ENCODE measurements at places on chromosomes 3 and 15.

- DNase-seq, result no peak
Measured at GRCh38 chr3:66464512-66464894, 36.3 kb downstream of the LRIG1 start.

GRCh38 chr3:120678331-120678947 lies 3.6 kb downstream of the HGD start:
- DNase-seq, result no peak

GRCh38 chr3:50154476-50154839 lies 666 bp upstream of the SEMA3F start:
- no peak for DNase-seq

DNA sequence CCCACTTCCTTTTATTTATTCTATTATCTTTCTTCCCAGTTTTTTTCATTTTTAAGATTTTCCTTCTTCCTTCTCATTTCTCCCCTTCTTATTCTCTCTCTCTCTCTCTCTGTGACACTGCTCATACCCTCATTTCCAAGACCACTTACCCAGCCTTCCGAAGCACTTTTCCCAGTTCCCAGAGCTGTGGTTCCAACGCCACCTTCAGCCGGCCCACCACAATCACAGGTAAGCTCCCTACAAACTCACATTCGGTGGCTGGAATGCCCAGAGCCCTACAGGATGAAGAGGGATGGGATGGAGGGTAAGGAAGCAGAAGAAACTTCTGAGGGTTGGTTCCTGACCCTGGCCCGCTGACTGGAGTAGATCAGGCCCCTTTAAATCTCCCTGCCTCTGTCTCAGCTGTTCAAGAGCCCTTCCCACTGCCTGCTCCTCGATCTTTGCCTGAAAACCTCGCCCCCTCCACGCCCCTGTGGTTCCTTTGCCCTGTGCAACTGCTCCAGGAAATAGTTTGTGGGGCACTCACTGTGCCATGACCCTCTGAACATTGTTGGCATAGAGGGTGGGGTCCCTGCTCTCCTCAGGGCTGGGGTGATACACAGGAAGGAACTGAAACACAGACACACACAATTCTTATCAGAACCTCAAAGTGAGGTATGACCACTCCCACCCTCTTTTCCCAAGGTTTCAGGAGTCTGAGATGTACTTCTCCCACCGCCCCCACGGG lies 4.8 kb downstream of the LPCAT4 start:
- DNase-seq, result no peak

GRCh38 chr3:166285001-166285400 lies 447.8 kb upstream of the BCHE start:
- DNase-seq, result no peak

DNA sequence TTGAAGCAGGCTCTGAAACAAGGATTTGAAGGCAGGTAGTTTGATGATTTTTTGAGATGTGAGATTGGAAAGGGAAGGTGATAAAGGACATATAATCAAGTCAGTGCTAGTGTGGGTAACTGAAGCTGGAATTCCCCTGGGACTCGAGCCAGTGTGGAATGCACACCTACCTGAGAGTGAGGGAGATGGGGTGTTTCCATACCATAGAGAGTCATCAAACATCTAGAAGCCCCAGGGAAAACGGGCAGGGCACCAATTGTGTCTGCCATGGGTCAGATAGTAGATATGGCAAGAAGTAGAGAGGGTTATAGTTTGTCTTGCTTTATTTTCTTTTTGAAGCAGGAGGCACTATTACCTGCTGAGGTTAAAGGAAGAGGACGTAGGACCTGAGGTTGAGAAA lies 120.0 kb downstream of the SSR3 start:
- no peak for DNase-seq

- no peak for DNase-seq
Measured at GRCh38 chr3:65549626-65549959, 489.1 kb downstream of the MAGI1 start.

DNA sequence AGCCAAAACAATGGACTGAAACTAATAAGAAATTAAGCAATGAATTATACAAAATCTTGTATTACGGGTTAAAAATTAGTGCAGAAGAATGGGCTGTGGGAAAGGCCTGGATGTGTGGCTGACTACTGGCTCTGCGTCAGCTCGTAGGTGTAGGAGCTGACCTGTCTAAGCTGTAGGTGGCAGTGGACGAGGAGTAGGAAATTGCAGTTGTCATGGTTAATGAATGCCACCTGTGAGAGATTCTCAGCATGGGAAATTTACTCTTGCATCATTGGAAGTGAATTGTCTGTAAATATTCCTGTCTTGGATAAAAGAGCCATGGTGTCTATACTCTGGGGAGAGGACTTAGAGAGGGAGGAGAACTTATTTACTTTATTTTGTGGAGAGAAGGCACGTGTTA lies 23.4 kb downstream of the CHRNA7 start:
- no peak for DNase-seq

DNA sequence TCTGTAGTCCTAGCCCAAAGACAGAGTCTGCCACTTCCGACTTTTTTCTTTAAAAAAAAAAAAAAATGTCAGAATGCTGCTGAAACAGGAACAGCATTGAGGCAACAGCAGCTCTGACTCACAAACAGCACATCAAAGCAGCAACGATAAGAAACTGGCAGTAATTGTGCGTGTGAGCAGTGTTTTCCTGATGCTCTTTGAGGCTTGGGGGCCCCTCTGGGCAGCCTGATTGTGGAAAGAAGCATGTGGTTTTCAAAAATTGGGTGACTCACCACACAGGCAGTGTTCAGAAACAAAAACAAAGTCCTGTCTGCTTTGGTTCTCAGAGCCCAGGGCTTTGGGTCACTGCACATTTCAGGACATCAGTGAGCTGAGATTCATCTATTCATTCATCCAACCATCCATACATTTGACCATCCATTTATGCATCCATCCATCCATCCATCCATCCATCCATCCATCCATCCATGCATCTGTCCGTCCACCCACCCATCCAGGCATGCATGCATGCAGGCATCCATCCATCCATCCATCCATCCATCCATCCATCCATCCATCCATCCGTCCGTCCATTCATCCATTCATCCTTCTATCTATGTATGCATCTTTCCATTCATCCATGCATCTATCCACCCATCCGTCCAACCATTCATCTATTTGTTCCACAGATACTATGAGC lies 308.4 kb downstream of the RPLP1 start:
- peak; percentile 88 for DNase-seq

DNA sequence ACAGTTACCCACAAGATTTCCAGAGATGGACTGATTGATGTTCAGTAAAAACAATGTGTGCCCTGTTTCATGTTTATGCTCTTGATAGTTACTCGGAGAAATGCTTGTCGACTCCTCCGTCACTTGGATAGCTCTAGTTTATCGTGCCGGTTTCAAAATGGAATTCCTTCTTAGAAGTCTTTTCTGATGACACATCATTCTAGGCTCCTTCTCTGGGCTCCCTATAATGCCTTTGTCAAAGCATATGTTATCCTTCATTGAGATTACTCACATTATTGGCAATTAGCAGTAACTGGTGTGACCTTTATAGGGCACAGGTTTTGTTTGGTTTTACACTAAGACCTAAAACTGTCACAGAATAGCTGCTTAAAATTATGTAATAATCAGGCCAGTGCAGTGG lies 201.8 kb downstream of the CNTN6 start:
- no peak for DNase-seq

- DNase-seq, result no peak
Measured at GRCh38 chr3:36679384-36680200, 84.8 kb downstream of the DCLK3 start.

DNA sequence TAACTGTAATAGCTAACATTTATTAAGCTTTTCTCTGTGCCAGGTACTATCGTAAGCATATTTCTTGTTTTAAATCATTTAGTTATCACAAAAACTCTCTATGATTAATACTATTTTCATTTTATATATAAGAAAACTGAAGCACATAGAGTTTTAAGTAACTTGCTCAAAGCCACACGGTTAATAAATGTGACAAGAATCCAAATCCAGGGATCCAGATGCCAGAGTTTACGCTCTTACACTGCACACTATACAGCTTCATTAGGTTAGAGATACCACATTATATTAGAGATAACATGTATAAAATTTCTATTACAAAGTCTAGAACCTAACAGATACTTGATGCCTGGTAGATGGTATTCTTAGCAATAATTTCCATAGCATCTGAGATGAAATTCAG lies 265.2 kb downstream of the SHOX2 start:
- no peak for DNase-seq

DNA sequence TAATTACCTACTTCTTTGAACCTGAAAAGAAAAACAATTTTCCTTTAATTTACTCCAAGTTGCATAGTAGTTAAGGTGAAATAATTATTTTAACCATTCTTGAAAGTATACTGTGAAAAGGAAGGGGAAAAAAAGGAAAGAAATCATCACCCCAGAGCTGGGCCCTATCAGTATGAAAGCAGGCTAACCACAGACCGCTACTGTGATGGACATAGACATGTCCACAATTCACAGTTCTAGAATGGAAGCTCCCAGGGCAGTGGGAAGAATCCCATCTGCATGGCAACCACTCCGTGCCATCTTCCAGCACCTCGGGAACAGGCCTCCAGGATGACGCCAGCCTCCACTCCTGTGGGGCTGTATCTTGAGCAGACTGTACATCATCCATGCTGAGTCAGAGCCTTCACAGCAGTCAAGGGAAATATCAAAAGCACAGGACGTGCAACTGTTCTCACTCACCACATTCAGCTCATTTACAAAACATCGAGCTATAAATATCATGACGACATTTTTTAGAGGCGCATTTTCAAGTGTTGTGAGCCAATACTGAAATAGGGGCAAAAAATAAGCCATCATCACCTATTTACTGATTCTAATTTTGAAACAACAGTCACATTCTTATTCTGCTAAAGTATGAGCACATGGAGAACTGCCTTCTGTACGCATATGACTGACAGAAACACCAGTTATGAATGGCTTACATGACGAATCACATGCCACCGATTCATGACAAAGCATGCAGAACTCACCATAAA lies 119.7 kb downstream of the SNRK start:
- peak; percentile 81 for DNase-seq

- DNase-seq, result no peak
Measured at GRCh38 chr3:196431181-196432136, 768 bp downstream of the UBXN7 start.

DNA sequence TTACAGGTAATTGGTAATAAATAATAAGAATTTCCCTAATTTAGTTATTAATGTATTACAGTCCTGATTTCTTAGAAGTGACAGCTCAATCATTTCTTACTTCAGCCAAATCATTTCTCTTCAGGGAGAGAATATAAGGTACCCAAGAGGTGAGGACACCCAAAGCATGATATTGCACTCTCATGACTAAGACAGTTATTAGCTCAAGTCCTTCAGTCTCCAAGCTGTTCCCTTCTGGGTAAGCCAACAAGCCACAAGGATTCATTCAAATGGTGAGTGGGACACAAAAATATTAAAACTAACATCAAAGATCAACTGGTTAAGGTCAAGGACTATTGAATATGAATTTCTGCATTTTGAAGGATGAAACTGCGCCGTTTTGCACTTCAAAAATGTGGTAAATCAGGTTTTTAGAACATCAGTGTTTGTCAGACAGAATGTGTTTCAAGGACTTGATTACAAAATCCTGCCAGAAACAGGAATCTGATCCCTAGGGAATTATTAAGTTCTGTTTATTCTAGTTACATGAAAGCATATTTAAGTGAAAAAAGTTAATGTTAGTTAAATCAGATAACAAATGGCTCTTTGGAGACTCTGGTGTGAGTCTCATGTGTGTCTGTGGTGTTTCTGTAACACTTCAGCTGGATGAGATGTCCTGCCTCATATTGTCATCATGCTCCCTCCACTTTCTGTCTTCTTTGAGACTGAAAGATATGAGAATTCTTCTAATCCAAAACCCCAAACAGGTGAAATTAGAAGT lies 101.7 kb upstream of the COL8A1 start:
- DNase-seq, result no peak

- DNase-seq, result no peak
Measured at GRCh38 chr3:23863060-23863459, 53.7 kb downstream of the NKIRAS1 start.

DNA sequence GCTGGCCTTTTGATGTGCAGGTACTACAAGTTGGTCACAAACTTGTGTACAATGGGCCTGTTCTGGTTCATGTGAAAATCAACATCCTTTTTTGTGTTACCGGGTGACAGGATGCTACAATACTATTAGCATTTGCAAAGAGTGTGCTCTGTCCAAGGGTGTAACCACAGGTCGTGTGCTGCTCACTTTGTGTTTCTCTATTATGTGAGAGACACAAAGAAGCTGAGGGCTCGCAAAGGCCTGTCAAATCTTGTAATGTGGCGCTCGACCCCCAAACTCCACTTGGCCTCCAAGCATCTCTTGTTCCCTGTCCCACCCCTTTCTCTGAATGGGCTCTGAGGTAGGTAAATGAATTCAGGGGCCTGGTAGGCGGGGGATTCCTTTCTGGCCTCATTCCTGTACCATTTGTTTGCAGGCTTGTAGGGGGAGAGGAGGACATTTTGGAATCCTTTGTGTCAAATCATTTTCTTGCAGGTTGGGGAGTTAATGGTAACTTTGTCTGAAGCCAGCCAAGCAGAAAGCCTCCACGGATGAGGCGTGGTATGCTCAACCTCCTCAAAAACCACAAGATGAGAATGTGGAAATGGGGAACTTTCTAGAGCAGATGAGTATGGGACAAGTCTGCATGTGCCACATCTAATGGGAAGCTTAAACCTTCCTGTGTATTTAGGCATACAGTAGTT lies 109.1 kb downstream of the OPA1 start:
- DNase-seq, result no peak

- no peak for DNase-seq
Measured at GRCh38 chr3:144487011-144487410, 515.4 kb downstream of the DIPK2A start.

DNA sequence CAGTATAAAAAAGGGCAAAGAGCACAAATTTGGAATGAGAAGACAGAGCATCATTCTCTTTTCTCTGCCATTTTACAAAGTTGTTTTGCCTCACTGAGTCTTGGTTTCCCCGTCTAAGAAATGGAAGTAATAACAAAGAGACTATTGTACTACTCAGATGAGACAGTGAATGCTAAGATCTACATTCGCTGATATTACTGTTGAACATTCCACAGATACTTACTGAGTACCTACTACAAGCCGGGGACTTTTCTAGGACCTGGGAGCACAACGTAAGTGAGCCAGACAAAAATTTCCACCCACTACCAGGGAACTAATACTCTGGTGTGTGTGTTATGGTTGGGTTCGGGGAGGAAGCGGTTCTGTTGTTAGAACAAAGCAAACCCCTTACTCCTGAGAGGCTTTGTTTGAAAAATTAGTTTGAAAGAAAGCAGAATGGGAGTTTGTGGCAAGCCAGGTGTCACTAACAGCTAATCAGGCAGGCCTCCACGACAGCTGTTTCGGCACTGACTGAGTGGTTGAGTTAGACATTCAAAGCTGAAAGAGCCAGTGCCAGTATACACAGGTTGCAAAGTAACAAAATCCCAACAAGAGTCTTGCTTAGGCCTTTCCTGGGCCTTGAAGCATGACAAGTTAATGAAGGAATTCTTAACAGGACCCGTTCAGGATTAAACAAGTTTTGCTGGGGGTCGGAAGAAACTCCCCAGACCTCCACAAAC lies 458.3 kb downstream of the EDEM1 start:
- no peak for DNase-seq

DNA sequence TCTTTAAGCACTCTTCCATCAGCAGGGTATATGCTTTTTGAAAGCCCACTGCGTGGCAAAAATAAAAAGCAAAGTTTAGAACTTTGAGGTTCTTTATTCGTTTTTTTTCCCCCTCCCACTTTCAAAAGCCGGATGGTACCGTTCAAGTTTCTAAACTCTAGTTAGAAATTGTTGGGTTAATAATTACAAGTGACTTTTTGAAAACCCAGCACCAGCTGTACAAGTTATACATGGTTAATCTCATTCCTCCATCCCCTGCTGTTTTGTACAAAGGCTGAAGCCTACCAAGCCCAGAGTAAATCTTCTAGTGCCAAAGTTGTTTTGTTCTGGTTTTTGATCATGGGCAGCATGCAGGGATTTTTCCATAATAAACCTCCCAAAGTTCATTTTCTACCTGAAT lies 48.6 kb downstream of the WDR72 start:
- DNase-seq, result no peak
